ENCODE measurements at places on chromosomes 6 and 20.
A peak's percentile ranks its signal among the peaks of the same experiment; 100 is the strongest.

- DNase-seq = no peak
- H3K4me3 ChIP-seq = no peak overlapping the region
- H3K4me1 ChIP-seq = no peaks in the 10 kb centered on the region
Observed at GRCh38 chr20:20500312-20500711, 132.4 kb downstream of the INSM1 start.

GRCh38 chr6:28929887-28930620 is 6.3 kb upstream of the TRIM27 start:
- no peak overlapping the region for H3K27ac ChIP-seq
- no peak for DNase-seq
- no peak overlapping the region for H3K4me3 ChIP-seq
- H3K27me3 ChIP-seq = no peaks in the 10 kb centered on the region

GRCh38 chr6:149007846-149008245 is 261.0 kb downstream of the UST start:
- H3K27ac ChIP-seq = no peak overlapping the region
- peaks cover 2% of the 10 kb centered on the region for H3K4me1 ChIP-seq
- no peak for DNase-seq
- no peak overlapping the region for H3K4me3 ChIP-seq
- H3K27me3 ChIP-seq = no peaks in the 10 kb centered on the region

- no peak for DNase-seq
- no peaks in the 10 kb centered on the region for H3K4me1 ChIP-seq
- H3K36me3 ChIP-seq = no peaks in the 10 kb centered on the region
- H3K4me3 ChIP-seq = no peak overlapping the region
- peaks cover 2% of the 10 kb centered on the region for H3K27me3 ChIP-seq
Observed at GRCh38 chr6:40340957-40341356, 246.2 kb downstream of the LRFN2 start.

DNA sequence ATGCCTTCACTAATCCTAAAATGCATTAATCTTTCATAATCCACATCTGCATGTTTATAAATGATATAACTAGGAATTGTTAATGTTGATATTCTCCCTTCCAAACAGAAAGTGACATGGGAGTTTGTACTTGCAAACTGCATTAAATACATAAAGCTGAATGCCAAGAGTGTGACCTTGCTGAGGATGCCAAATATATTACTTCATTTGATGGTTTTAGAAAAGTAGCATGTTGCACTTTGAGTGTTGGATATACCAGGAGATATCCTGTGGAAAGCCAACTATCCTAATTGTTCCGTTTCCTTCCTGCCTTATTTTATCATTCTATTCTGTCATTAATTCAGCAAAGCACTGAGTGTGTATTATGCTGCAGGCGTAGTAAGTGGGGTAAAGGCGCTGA is 229.8 kb downstream of the TMEM242 start:
- H3K36me3 ChIP-seq = peaks cover 12% of the 10 kb centered on the region
- no peak for DNase-seq
- H3K4me1 ChIP-seq = peaks cover 4% of the 10 kb centered on the region
- no peak overlapping the region for H3K27ac ChIP-seq

DNA sequence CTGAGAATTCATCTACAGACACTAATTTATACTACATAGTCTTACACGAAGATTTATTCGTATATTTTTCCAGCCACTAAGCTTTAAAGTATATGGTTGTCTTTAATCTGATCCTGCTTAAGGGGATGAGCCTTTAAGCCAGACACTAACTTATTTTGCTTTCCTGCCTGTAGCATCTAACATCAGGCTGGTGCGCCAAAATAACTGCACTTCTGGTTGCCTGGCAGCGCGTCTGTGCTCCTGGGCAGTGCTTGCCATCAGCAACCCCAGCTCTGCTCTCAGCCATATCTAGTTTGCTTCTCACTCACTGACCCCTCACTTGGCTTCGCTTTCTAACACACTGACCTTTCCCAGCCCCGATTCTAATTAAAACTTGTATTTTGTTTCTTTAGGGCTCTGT is 21.8 kb downstream of the HMGCLL1 start:
- no peaks in the 10 kb centered on the region for H3K36me3 ChIP-seq
- DNase-seq = no peak
- no peaks in the 10 kb centered on the region for H3K27me3 ChIP-seq
- H3K4me1 ChIP-seq = no peaks in the 10 kb centered on the region

GRCh38 chr6:111824608-111825337 is 48.5 kb downstream of the FYN start:
- peak overlapping the region; percentile 34 for H3K27ac ChIP-seq
- H3K36me3 ChIP-seq = peaks cover 31% of the 10 kb centered on the region
- H3K27me3 ChIP-seq = no peaks in the 10 kb centered on the region
- no peak overlapping the region for H3K4me3 ChIP-seq

DNA sequence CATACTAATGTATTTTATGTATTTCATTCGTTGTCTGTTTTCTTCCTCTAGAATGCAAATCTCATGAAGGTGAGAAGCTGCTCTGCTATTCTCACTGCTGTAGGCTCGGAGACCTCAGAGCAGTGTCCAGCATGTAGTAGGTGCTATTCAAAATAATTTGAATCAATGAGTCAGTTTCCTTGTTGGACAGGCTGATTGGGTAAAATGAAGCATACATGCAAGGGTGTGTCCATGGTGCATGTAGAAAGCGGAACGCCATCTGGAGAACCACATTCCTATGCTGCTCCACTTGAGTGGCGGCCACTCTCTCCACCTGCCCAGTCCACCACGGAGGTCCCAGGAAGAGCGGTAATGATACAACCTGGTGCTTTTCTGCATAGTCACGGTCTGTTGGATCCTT is 412.1 kb downstream of the QKI start:
- no peak overlapping the region for H3K27ac ChIP-seq
- no peak for DNase-seq

GRCh38 chr20:58471193-58472164 is 43.7 kb downstream of the APCDD1L start:
- H3K4me1 ChIP-seq = no peaks in the 10 kb centered on the region
- H3K4me3 ChIP-seq = no peak overlapping the region
- no peak for DNase-seq

DNA sequence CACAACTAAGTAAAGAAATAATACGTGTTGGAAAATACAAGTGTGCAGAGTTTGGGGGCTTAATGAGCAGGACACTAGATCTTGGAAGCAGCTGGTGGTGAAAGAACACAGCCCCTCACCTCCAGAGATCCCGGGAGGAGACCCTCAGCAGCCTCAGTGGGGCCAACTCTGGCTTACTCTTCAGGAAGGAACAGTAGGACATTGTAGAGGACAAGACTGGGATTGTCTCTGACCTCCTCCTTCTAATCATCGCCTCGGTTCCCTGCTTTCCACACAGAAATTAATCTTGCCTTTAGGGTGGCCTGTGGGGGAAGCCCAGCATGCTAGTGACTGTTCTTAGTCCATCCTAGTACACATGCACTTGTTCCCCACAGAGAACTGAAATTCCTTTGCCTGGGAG is 130.7 kb downstream of the AKAP7 start:
- H3K36me3 ChIP-seq = no peaks in the 10 kb centered on the region
- H3K4me3 ChIP-seq = no peak overlapping the region
- no peaks in the 10 kb centered on the region for H3K4me1 ChIP-seq
- no peaks in the 10 kb centered on the region for H3K27me3 ChIP-seq
- no peak for DNase-seq

DNA sequence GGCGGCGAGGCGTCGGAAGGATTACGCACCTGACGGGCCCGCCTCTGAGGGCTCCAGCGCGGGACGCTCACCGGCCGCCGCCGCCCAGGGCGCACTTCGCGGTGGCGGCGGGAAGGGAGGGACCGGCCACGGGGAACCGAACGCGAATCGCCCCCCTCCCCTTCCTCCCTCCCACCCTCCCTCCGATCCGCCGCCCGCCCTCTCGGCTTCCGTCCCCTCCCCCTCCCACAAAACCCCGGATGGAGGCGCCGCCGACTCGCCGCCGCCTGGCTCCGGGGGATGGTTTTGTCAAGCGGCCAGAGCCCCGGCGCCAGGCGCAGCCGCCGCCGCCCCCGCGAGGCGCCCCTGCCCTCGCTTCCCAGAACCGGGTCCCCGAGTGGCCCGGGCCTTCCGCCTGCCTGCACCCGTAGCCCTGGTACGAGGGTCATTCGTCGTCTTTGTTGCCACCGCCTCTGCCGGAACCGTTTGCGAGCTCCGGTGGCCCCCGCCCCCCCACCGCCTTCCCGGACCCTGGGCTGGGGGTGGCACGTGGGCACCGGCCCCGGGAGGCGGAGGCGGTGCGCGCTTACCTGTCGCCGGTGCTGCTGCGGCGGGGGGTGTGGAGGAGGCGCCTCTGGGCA is 398 bp downstream of the ZBTB2 start:
- H3K4me1 ChIP-seq = peaks cover 59% of the 10 kb centered on the region
- no peaks in the 10 kb centered on the region for H3K27me3 ChIP-seq
- H3K4me3 ChIP-seq = peak overlapping the region; percentile 66
- peak overlapping the region; percentile 69 for H3K27ac ChIP-seq
- no peaks in the 10 kb centered on the region for H3K36me3 ChIP-seq

DNA sequence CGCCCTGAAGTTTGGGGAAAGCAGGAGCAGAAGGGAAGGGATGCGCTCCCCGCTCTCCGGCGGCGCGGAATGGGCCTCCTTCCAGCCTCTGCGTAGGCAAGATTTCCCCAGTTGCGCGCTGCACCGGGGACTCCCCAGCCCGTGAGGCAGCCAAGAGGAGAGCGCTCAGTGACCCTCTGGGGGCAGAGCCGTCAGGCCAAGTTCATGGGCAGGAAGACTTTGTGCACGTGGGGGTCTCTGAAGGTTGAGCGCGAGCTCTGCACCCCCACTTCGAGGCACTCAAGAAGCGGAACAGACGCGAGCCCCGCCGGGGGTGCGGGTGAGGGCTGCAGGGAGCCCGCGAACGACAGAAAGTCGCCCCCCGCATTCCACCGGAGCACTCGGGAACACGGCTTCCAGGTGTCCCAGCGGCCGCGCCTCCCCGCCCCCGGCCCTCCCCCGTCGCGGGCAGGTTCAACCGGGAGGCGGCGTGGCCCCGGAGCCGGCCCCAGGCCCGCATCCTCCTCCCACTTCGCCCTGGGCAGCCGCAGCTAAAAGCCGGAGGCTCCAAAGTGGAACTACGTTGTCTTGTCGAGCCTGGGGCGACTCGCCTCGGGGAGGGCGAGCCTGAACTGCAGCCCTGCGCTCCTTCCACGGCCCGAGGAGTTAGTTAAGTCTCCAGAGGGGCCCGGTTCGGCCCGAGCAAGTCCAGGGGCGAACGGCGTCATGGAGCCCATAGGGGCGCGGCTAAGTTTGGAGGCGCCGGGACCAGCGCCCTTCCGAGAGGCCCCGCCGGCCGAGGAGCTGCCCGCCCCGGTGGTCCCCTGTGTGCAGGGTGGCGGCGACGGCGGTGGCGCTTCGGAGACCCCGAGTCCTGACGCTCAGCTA is at the start of gene PPP1R3G:
PPP1R3G (plus strand) TSS at position 561 of the 867 bp plus-strand sequence; CDS start at position 706, 145 bp downstream.
- no peak within 1 kb of the TSS for H3K27ac ChIP-seq
- no peaks in the 10 kb centered on the region for H3K36me3 ChIP-seq
- no peak for DNase-seq
- H3K27me3 ChIP-seq = peaks cover 29% of the 10 kb centered on the region
- peak within 1 kb of the TSS; percentile 12 for H3K4me3 ChIP-seq

GRCh38 chr6:299104-299980 is 7.1 kb downstream of the DUSP22 start:
- H3K36me3 ChIP-seq = no peaks in the 10 kb centered on the region
- no peaks in the 10 kb centered on the region for H3K27me3 ChIP-seq
- H3K27ac ChIP-seq = no peak overlapping the region
- H3K4me1 ChIP-seq = peaks cover 10% of the 10 kb centered on the region
- no peak for DNase-seq

DNA sequence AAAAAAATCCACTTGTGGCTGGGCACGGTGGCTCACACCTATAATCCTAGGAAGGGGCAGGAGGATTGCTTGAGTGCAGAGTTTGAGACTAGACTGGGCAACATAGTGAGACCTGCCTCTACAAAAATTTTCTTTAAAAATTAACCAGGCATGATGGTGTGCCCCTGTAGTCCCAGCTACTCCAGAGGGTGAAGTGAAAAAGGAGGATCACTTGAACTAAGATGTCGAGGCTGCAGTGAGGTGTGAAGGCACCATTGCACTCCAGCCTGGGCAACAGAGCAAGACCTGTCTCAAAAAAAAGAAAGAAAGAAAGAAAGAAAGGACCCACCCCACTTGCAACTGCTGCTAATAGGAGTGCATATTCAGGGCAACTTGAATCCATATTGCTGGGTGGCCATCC is 13.7 kb upstream of the SNX3 start:
- no peak for DNase-seq
- H3K4me3 ChIP-seq = no peak overlapping the region
- H3K36me3 ChIP-seq = no peaks in the 10 kb centered on the region
- no peaks in the 10 kb centered on the region for H3K27me3 ChIP-seq

DNA sequence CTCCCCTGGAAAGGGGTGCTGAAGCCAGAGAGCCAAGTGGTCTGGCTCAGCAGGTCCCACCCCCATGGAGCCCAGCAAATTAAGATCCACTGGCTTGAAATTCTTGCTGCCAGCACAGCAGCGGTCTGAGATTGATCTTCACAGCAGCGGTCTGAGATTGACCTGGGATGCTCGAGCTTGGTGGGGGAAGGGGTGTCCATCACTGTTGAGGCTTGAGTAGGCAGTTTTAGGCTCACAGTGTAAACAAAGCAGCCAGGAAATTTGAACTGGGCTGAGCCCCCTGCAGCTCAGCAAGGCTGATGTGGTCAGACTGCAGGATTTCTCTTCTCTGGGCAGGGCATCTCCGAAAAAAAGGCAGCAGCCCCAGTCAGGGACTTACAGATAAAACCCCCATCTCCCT is 41.3 kb upstream of the B3GAT2 start:
- DNase-seq = no peak
- H3K27ac ChIP-seq = no peak overlapping the region
- H3K4me3 ChIP-seq = no peak overlapping the region
- H3K4me1 ChIP-seq = no peaks in the 10 kb centered on the region
- no peaks in the 10 kb centered on the region for H3K27me3 ChIP-seq

DNA sequence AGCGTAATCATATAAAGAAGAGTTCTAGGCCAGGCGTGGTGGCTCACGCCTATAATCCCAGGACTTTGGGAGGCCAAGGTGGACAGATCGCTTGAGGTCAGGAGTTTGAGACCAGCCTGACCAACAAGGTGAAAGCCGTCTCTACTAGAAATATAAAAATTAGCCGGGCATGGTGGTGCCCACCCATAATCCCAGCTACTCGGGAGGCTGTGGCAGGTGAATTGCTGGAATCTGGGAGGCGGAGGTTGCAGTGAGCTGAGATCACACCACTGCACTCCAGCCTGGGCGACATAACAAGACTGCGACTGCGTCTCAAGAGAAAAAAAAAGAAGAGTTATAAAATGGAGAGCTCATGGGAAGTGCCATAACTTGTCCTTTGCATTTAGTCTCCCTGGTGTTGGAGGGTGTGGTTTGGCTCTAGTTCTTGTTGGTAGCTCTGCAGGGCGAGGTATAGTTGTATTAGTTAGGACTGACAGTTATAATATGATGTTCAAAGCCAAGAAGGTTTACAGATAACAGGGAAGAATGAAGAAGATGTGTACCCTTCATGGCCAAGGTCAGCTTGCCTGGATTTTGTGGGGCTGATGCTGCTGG is 54.8 kb downstream of the UTRN start:
- peaks cover 47% of the 10 kb centered on the region for H3K4me1 ChIP-seq
- DNase-seq = no peak
- no peaks in the 10 kb centered on the region for H3K27me3 ChIP-seq
- H3K36me3 ChIP-seq = no peaks in the 10 kb centered on the region
- no peak overlapping the region for H3K27ac ChIP-seq

- no peaks in the 10 kb centered on the region for H3K4me1 ChIP-seq
- no peaks in the 10 kb centered on the region for H3K27me3 ChIP-seq
- H3K27ac ChIP-seq = no peak overlapping the region
- DNase-seq = no peak
Observed at GRCh38 chr6:149202100-149202499, 115.4 kb upstream of the TAB2 start.
